ENCODE measurements at places on chromosomes 3 and 15.
A peak's percentile ranks its signal among the peaks of the same experiment; 100 is the strongest.

DNA sequence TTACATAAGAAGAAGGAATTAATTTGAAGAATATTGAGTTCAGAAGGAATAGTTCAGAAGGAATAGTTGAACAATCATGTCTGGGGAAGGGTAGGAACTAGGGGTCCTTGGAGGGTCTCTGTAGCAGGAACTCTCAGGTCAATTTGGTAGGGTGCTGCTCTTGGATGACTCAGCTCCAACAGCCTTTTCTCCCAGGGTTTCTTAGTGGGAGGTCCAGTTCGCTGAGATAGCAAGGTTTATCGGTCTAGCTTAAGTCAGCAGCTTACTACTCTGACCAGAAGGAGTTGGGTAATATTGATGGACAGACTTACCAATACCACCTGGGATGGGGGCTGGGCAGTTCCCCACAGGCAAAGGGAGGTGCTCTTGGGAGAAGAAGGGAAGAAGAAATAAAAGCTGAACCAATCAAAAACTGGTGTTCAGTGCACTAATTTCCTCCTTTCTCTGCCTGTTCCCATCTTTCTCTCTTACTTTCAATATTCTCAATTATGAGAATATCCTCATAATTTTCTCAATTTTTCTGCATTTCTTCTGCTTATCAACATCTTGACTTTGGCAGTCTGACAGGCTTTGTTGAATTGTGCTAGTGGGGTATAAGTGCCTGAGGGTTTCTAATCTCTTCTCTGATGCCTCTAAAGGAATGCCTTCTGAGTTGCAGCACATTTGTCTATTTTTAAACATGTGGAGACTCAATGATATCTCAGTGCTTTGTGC is 14.4 kb upstream of the MITF start:
- peak; percentile 9 for DNase-seq

- no peak for DNase-seq
Observed at GRCh38 chr3:197545571-197545970, 10.2 kb downstream of the BDH1 start.

- no peak for DNase-seq
Observed at GRCh38 chr3:79172241-79172640, 595.6 kb downstream of the ROBO1 start.

GRCh38 chr3:83873550-83873949 is 1085.2 kb upstream of the CADM2 start:
- no peak for DNase-seq

DNA sequence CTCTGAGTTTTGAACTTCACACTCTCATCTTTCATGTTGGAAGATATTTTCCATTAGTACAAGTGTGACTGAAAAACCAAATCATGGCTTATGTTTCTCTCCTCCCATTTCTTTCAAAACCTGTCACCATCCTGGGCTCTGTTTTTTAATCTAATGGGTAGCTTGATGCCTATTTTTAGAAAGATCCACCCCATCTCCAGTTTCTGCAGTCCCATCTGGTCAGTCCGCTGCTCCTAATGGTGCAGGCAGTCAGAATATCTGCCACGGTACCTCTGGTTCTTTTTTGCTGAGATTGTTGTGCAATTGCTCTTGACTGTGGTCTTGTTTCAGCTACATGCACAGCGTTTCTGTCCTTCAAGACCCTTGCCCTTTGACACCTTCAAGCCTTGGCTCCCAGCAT is 240.9 kb upstream of the CADM2 start:
- no peak for DNase-seq

DNA sequence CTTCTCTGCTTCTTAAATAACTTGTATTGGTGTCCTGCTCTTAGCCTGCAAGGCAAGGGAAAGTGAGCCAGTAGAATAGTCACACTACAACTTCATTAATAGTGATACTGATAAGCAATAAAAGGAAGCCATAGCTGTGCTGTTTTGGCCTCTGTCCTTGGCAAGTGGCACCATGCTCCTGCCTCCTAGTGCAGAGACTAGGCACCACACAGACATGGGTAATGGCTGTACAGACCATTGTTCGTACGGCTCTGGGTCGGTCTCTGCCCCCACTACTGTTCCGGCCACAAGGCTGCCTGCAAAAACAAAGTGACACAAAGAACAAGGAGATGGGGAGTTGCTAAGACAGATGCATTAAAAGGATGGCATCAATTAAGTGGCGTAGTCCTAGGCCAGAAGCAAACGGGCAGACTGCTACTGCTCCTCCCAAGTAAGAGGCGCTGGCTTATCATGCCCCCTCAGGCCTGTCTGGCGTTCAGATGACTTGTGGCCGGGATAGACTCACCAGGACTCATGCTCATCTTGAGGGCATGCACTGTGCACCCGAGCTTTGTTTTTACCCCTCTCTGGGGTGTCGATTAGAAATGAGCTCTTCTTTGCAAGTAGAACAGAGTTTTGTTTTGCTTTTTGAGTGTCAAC is 75.6 kb downstream of the TRAK1 start:
- DNase-seq, result no peak

DNA sequence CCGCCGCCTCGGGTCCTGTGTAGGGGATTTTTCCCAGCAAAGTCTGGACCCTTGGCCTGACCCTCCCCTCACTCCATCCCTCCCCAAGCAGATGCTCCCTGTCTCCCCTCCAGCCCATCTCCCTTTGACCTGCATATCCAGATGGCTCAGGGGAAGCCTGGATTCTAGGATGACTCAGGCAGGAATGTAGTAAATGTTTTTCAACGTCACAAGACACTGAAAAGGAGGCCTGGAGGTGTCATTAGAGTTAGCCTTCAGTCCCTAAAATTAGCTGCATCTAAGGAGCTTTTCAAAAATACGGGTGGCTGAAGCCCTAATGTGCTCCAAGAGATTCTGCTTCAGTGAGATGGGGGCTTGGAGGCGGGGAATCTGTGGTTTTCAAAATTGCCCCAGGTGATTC is 7.2 kb downstream of the ACAN start:
- peak; percentile 67 for DNase-seq

GRCh38 chr3:57826952-57827723 is 71.0 kb downstream of the SLMAP start:
- no peak for DNase-seq

- no peak for DNase-seq
Observed at GRCh38 chr3:51280176-51280575, 104.9 kb upstream of the MANF start.

DNA sequence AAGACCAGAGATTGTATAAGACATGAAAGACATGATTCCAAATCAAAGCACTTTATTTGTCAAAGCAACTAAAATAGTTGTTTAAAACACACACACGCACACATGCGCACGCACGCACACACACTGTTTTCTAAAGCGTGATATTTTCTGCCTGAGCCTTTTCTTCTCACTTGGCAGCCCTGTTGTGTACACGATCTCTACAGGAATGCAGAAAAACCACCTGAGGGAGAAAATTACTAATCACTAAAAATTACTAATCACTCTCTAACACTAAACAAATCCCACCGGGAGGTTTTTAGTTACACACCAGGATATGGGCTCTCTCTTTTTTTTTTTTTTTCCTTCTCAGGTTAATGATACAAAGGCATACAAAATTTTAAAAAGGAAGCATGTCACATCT is 160.1 kb upstream of the ATP11B start:
- DNase-seq, result no peak

DNA sequence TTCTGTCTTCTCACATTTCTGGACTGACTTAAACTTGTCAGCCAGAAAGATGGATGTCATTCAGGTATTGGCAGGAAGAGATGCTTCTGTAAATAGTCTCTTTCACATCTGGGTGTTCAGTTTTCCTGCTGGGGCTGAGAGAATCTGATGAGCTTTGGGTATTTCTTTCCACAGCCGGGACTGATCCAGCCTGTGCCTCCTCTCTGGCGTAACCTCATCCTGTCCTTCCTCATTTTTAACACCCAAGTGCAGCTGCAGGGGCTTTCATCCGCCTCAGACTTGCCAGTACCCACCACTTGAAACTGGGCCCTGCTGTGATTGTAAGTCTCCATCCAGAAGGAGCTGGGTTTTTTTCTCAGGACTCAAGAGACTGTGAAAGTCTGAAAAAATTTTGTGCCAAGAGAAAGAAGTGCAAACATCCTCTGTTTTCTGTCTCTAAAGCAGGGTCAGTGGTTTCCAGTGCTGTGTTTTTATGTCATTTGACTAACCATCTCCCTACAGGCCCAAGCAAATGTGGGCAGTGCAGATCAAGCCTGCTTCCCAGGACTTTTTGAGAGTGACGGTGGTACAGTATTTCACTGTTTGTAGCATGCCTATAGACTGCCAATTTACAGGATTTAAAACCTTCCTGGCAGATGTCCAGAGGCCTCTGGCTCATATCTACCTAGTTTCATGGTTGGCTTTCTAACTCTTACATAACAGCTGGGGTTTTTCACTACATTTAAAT is 342.7 kb downstream of the PTPRG start:
- no peak for DNase-seq

DNA sequence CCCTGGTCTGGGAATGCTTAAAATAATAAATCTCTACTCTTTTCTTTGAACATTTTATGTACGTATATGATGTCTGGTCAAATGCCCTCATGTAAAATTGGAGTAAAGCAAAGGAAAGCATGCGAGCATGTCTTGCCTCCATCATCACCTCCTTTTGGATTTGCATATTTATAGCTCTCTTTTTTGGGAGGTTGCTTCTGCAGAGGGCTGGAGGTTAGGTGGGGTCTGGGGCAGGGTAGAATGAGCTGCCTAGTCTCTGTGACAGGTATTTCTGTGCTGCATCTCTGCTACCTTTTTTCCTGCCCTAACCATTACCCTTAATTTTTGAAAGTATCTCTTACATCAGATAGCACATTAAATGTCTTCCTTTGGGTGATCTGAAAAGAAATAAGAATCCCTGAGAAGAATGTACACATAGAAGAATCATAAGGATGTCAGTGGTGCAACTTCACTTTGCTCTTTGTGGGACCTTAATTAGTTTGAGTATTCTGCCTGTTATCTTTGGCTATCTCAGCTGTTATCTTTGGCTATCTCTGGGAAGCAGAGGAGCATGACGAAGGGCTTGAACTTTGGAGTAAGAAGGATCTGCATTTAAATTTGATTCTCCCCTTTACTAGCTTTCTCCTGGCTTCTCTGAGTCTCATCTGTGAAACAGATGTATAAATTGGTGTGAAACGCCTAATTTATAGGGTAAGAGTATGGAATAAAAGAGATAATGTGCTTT is 40.2 kb downstream of the PPM1L start:
- DNase-seq, result no peak

All from urothelium cell line (cell line).